Caco-2 (cell line): ENCODE measurements at places on chromosomes 3 and 15.

- DNase-seq = no peak
Observed at GRCh38 chr3:136959599-136959998, 1.8 kb downstream of the IL20RB start.

DNA sequence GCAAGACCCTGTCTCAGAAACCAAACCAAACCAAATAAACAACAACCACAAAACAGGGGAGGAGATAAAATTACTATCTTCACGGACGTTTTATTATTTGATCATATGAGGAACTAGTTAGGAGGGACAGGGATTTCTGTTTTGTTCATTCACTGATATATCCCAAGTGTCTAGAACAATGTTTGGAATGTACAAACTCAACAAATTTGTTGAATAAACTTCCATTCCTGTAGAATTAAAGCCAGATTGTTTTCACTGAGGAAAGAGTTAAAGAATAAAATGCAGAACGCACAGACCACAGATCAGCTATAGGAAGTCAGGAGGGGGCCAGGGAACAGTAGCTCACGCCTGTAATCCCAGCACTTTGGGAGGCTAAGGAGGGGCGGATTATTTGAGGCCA is 6.5 kb upstream of the STRC start:
- no peak for DNase-seq

GRCh38 chr15:22861161-22861560 is 22.7 kb downstream of the NIPA2 start:
- no peak for DNase-seq

DNA sequence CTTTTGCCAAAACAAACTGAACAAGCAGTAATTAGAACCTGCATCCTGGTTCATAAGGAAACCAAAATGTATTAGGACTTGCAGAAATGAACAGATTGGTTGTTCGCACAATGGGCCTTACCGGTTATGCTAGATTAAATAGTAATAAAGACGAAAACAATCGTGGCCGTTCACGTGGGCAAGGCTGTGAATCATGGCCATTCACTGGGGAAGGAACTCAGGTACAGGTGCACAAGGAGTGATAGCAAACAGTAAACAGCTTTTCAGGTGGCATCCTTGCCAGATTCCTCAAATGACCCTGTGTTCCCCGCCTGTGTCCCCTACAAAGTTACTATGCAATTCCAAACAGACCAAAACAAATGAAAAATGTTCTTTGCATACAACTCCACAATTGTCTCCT is 8.2 kb downstream of the LRIG1 start:
- DNase-seq = no peak

DNA sequence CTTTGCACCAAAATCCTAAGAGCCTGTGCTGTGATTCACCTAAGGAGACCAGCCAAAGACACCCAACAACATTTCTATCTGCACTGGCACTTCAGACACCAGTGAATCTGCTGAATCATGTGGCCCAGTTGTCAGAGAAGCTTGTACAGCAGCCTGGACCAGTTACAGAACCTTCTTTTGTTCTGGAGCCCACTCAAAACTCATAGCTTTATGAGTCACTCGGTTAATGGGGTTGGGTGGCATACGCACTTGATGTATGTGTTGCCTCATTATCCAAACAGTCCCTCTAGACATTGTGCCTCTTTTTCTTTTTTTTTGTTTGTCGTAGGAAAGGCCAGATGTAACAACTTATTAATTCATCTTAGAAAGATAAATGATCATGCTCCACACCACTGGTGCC is 25.6 kb upstream of the GOLGA6L2 start:
- DNase-seq = no peak

GRCh38 chr15:67880651-67881182 is 40.9 kb upstream of the RNU6-1 start:
- no peak for DNase-seq

DNA sequence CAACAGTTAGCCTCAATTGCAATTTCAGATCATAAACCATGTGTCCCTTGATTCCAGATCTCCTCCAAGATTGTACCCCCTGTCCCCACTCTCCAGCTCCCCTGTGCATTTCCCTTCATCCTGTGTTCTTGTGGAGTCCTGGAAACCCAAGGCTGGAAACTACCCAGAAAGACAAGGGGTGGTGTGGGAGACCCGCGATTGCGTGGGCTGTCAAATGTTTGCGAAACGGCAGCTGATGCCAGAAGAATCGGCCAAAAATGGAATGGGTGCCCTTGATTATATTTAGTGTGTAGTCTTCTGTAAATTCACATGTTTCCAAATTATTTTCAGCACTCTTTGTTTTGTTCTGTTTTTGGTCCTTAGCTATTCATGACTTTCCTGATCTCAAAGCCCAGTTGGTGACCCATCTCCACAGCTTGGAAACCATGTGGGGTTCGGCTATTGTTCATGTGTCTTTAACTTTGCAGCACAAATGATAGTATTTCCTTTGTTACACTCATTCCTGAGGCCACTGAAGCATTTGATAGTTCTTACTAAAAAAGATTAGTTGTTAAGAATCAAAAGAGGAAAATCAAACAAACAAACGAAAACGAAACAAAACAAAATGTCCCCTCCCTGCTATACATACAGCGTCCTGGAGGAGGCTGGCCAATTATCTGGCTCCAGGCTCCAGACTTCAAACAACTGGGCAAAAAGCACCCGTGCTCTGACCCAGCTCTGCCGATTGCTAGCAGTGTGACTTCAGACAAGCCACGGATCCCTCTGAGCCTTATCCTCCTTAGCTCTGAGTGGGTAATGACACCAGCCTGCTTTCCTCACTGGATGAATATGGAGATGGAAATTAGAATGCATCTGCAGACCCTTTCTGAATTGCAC is 120.9 kb downstream of the CACNA2D3 start:
- DNase-seq = no peak

GRCh38 chr3:51434746-51435327 is 43.8 kb downstream of the RBM15B start:
- DNase-seq = peak; percentile 48

- DNase-seq = no peak
Observed at GRCh38 chr3:114974387-114974786, 172.7 kb downstream of the ZBTB20 start.

GRCh38 chr3:188394623-188395022 is 240.7 kb downstream of the LPP start:
- no peak for DNase-seq

DNA sequence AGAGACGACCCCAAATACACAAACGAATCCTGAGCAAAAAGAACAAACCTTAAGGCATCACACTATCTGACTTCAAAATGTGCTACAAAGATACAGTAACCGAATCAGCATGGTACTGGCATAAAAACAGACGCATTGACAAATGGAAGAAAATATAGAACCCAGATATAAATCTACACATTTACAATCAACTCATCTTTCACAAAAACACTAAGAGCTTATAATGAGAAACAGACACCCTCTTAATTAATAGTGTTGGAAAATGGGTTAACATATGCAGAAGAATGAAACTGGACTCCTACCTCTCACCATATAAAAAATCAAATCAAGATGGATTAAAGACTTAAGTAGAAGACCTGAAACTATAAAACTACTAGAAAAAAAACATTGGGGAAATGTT is 130.3 kb upstream of the DCBLD2 start:
- DNase-seq = no peak

GRCh38 chr3:47910777-47911440 is 105.3 kb downstream of the MAP4 start:
- no peak for DNase-seq

DNA sequence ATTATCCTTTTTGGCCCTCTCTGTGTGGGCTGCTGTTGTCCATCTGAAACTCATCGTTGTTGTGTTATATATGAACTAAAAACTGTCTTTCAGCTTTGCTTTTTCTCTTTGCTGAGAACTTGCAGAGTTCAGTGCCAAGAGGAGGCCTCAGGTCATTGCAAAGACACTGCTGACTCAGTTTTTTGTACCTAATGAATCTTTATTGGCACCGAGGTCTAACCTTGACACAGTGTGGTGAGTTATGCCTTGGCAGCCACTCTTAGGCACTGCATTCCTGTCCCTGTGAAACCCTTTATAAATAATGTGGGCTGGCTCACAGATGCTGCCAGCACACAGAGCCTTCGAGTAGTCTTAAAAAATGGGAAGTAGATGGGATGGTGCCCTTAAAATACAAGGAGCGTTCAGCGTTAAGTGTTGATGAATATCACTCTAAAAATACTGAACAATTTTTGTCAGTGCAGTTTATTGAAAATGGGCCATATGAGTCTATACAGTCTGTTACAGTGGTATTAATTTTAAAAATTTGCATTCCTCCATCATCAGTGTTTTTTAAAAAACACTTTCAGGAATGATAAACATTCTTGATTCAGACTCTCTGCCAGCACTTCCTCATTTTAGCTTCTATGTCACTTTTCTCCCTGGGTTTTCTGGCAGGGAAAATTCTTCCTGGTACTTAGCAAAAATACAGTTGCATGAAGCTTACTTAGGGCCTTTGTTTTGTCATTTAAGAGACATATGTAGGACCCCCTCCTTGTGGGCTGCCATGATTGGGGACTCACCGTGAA is 234.1 kb downstream of the CACNA2D3 start:
- no peak for DNase-seq

DNA sequence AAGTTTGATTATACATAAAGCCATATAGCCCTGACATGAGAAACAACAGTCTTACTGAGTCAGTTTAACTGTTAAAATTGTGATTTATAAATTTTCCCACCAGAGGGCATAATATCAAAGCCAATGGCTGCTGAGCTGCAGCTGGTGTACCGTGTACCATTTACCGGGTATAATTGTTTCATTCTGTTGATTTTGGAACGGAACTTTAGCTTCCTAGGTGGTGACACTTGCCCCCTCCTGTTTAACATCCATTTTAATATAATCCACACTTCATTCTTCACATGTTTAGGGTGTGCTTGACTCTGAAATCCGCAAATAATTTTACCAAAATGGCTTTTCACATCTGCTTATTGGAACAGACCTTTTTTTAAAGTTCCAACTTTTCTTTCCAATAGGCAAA is 72.8 kb downstream of the SLC9A9 start:
- peak; percentile 32 for DNase-seq

DNA sequence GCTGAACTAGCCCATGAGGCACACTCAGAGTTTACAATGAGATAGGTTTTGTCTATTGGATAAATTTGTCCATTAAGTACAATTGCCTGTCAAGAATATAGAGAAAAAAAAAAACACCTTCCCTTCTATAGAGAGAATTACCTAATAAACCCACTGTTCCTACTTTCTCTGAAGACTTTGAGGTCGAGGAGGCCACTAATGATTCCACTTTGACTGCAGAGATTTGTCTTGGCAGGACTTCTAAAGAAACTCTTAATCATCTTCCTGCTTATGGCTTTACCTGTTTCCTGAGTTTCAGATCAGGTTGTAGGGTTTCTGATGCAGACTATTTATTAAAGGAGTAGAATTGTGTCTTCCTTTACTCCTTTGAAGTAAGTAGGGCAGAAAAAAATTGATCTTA is 342.4 kb upstream of the KCNMB2 start:
- DNase-seq = no peak

DNA sequence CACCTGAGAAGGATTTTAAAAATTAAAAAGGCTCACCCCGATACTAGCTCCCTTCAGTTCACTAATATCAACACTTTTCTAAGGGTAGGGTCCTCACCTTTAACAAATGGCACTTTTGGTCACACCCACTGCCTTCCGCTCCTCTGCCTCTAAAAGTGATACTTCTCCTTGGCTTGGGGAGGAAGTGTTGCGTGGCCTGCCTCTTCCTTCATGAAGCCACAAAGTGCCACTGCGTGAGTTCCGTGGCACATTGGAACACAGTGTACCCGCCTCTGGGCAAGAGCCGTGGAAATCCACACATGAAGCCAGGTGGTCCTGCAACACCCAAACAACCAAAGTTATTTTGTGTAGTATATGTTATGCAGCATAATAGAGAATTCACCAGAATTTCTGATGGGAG is 3.9 kb downstream of the B4GALT4 start:
- DNase-seq = no peak

DNA sequence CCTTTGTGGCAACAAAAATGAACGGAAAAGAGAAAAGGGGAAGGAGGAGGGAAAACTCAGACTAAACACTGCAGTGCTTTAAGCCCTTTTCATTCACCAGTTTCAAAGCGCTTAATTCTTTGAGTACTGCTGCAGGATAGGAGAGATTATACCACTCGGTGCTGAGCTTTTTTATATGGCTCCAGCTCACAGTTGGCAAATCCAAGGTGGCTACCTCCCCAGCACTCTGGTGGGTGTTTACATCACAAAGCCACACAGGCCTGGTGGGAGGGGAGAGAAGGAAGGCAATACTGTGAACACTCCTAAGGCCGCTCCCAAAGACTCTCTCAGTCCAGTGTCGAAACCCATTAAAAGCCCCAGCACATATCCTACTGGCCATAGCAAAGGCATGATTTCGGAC is 191.4 kb downstream of the STT3B start:
- DNase-seq = no peak

DNA sequence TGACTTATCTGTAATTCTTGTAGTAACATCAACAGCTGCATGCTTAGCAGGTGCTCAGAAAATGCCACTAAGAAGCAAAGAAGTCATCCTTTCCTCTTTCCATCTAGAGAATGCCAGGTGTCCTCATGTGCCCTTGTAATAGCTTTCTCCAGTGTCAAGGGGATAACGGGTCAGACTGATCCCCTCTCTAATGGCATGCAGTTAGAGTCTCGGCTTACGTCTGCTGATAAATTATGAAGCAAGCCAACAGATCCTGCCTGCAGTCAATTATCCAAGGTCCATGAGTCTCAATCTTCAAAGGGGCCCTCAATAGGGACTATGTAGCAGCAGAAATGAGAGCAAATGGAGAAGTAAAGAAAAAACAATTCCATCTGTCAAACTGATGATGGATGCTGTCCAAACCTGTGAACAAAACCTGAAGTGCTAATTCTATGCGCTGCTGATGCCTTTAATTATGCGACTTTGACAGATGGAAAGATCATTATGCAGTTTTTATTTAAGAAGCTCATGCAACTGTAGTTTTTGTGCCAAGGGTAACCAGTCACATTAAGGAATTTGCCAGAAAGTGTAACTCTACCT is 162.8 kb upstream of the PEX5L start:
- no peak for DNase-seq

DNA sequence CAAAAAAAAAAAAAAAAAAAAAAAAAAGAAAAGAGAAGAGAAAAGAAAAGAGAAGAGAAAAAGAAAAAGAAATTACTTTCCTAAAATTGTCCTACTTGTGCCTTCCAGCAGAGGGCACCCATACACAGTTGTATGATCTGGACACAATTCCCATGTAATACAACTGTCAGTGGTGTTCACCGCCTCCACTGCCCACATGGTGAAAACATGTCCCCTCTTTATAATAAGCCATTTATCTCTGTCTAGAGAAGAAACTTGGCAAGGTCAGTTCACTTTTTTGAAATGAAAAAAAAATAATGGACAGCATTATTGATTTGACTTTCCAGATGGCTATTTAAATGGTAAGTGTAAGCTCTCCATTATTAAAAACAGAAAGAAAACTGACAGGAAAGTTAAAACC is 459.4 kb downstream of the GBE1 start:
- DNase-seq = peak; percentile 59
